ENCODE measurements at places on chromosomes 12 and 14.

- no peak for DNase-seq
These were observed 30.1 kb downstream of the P2RX2 start for GRCh38 chr12:132648616-132649225.

DNA sequence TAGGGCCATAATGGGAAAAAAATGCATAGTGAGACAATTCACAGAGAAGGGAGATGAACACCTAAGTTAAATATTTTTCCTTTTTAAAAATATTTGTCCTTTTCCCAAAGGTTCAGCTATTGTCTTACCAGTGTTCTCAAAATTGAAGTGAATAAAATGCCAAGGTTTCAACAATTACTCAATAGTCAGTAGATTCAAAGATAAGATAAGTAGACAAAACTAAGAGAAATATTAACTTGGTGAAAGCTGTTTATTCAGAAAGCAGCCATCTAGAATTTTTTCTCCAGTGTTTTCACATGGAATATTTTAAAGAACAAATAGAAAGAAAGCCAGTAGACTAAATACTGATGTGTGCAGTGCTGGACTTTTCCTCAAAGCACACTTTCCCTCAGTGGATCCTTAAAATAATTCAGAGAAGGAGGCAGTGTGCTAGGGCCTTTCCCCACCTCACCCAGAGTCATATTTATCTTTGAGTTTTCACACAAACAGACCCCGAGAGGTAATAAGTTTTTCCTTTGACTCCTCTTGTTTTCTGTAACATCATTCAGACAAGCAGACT is 144.5 kb upstream of the PLEKHG7 start:
- DNase-seq: no peak

- peak; percentile 19 for DNase-seq
These were observed 884 bp downstream of the CAPRIN2 start for GRCh38 chr12:30753751-30754382.

DNA sequence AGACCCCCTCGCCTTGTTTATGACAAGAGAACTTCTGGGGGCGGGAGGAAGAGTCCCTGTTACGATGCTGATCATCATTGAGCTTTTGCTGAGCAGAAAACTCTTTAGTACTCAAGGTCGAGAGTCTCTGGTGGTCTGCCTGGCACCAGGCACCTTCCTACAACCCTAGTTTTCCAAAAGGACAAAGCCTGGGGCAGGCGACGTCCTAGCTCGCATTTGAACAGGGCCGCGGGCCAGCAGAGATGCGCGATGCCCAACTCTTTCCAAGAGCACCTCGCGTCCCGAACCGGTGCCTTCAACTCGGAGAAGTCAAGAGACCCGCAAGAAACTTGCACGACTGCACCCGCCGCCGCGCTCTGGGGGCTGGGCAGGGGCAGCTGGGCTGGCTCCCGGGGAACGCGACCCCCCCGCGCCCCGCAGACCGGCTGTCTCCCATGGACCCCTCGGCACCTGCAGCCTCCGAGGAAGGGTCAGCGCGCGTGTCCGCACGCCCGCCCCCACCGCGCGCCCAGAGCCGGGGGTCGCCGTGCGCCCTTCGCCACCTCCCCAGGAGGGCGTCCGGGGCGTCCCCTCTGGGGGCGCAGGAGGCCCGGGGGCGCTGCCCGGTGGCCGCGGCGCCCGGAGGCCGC is 377 bp upstream of the BCL7A start:
- DNase-seq: no peak

- DNase-seq: no peak
These were observed 67.8 kb downstream of the NTF3 start for GRCh38 chr12:5499566-5500330.

DNA sequence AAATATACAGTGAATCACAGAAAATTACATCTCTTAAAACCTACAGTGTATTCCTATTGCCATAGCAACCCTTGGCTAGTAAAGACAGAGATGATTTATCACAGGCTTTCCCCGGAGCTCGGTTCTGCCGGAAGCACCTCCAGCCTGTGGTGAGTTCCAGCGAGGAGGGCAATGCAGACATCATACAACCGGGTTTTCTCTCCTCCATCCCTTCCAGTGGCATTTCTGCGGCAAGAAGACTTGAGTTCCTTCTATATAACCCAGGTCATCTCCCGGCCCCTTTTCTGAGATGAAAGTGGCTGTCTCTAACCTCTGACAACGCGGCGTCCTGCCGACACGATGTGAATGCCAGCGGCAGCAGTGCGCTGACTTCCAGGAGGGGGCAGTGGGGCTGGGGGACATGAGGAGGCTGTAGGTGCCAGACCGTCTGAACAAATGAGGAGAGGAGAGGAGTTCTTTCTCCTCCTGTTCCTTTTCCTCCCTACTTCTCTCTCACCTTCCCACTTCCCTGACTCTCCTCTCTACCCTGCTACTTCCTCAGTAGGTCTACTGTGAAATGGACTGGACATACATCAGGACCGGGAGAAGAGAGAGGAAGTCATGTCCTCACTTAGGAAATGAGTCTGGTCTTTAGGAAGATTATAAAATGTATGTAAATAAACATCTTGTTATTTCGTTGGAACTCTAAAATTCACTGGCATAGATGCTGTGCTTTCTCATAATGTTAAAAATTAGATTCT is 68.6 kb upstream of the MAX start:
- peak; percentile 43 for DNase-seq

GRCh38 chr14:105076296-105076804 is 11.1 kb upstream of the GPR132 start:
- DNase-seq: no peak

DNA sequence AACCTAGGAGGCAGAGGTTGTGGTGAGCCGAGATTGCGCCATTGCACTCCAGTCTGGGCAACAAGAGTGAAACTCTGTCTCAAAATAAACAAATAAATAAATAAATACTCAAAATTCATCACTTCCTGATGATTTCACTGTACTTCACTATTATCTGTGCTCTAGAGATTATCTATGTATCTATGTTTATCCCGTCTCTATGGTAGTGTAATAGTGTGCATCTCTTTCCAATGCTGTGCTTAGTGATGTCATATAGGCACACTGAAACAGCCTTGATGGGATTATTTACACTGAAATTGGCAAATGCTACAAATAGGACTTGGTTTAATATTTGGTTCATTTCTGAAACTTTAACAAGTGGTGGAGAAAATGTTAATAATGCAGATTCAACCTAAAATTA is 6.5 kb downstream of the CAPS2 start:
- DNase-seq: no peak

DNA sequence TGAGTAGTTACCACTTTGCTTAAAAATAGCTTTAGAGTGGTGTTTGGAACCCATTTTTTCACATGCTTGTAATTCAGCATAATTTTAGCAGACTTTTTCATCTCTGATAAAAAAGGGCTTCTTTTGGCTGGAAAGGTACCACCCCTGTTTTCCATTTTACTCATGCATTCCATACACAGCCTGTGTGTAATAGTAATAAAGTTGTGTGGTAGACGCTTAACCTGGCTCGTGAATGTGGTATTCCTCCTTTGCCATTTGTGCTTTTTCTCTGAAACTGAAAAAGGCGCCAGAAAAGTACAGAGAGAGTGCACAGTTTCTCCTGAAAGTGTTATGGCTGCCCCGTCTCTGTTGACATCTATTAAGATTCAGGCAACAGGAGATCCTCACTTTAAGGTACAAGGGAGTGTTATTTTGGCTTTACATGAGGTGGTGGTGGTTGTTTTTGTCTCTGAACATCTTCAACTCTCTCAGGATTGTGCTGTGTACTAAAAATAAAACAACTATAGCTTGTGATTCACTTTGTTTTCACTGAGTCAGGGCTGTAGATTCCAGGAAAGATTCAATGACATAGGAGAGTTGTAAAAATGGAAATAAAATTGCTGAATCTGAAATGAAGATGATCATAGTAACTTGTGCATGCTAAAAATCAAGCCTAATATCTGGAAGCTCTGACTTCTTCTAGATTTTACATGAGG is 45.6 kb upstream of the MIS18BP1 start:
- DNase-seq: no peak

- no peak for DNase-seq
These were observed 128.1 kb downstream of the ASCL1 start for GRCh38 chr12:103085541-103085940.

DNA sequence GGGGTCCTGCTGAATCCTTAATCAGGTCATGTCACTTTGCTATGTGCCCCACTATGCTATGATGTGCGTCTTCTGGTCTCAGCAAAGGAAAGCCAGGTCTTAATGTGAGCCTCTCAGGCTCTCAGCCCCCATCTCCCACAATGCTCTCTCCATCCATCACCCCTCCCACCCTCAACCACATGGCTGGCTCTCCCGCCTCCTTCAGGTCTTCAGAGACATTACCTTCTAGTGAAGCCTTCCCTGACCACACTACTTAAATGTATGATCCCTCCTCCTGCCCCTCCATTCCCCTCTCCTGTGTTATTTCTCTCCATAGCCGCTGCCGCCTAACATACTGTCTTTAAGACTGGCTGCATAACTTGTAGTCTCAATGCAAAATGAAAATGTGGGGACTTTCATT is 50.5 kb downstream of the KRT80 start:
- no peak for DNase-seq

- no peak for DNase-seq
These were observed 173.6 kb upstream of the EEA1 start for GRCh38 chr12:93102744-93103143.

GRCh38 chr12:132302466-132303358 is 26.7 kb downstream of the GALNT9 start:
- DNase-seq: no peak

DNA sequence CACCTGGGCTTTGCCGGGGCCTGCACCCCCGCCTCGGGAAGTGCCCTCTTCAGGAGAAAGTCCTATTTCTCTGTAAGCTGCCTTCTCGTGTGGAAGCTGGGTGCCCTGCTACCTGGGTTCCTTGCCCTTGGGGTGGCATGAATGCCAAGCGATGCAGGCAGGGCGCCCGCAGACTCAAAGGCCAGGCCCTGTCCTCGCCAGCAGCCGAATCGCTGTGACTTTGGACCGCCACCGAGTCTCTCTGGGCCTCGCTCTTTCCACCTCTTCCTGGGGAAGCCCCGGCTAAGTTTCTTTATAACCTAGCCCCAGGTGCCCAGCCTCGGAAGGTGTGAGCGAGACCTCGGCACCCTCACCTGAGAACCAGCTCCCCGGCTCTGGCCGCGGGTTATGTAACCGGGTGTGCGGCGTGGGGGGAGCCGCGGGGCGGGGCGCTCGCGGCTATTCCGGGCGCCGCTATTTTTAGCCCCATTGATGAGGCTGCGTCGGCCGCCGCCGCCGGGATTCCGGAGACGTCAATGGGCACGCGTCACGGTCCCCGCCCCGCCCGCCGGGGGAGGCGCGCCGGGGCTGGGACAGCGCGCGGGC is 14.6 kb upstream of the NR4A1 start:
- peak; percentile 67 for DNase-seq

DNA sequence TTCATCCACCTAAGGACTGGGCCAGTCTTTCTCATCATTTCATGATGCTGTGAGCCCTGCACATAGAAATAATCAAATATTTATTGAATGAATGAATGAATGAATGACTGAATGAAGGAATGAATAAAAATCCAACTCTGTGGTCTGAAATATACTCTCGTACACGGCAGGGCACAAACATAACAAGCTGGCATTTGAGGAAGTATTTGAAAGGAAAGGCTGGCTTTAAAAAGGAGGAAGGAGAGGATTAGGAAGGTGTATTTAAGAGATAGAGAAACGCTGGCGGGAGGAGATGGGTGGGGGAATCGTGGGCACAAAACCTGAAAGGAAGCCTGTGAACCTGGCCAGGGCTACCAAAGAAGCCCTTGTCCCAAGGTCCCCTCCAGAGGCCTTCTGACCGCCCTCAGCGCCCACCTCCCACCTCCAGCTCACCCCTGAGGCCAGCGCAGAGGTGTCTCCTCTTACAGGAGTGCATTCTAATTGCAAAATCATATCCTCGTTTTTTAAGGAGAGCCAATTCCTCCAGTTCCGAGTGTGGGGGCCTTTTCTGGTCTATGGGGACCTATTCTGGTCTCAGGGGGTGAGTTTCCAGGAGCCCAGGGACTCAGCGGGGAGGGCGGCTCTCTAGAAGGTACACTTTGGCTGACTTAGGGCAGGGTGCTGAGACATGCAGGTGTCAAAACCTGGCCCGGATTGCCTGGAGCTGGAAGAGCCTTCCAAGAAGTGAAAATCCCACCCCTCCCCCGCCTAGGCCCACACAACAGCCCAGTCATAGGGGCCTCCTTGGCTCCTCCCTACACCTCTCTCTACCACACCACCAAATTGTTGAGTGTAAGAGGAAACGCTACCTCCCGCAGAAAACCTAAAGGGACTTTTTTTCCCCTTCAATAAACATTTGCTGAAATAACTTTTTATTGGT is 8.7 kb upstream of the JDP2 start:
- DNase-seq: no peak

- DNase-seq: peak; percentile 77
These were observed 567 bp downstream of the FUT8 start for GRCh38 chr14:65412856-65413738.

GRCh38 chr12:27463511-27464219 is 17.1 kb downstream of the SMCO2 start:
- DNase-seq: no peak

DNA sequence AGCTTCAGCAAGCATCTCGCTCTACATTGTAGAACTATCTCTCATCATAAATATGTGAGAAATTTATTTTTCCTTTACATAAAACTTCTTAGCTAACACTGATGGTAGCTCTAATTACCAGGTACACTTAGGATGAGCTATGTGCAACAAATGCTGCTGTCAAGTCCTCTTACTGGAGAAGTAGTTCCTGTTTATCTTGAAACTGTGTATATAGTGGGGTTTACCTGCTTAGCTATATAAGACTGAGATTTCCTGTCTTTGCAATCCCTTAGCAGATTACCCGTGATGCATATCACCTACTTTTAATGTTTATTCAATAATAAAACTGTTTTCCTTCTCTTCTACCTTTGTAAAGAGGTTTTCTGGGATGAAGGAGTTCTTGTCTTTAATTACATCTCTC is 98.0 kb upstream of the USP15 start:
- no peak for DNase-seq

- no peak for DNase-seq
These were observed 21.8 kb downstream of the FAM234B start for GRCh38 chr12:13066014-13066413.

DNA sequence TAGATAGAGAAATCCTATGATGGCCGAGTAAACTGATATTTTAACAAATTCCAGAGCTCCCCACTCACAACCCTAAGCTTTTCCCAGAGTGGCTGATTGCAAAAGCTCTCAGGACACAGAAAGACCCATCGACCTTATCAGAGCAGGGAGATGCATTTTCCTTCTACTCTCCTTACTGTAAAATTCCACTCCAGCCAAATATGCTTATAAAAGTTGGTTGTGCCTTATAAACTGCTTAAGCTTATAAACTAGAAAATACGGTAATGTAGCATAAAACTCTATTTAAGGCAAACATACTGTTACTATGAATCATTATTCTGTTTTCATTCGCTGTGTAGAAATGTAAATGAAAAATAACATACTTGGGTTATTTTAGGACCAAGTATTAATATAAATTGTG is 41.6 kb upstream of the TRHDE start:
- no peak for DNase-seq

- no peak for DNase-seq
These were observed 950.7 kb upstream of the FLRT2 start for GRCh38 chr14:84579292-84579691.

DNA sequence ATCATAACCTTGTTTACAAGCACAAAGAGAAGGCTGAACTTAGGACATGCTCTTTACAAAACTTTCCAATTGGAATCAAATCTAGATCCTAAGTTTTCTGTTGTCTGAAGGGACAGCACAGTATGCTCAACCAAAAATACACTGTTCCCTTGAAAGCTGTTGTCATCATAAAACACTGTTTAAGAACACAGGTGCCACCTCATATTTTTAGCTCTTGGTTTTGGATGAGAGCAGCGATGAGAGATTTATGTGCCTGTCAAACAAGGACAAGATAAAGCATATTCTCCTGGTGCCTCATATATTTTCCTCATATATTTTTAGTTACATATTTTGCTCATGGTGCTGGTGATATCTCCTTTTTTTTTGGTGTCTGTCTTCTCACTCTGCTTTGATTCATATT is 788.4 kb downstream of the AACS start:
- DNase-seq: no peak

Data from A549 (cell line).